ENCODE measurements at places on chromosomes 7 and 10. TPM values are rescaled to one million over a fixed set of nuclear protein-coding genes. Genes with fewer than 3 reads are reported as not detected.

Gene PAX4
- not detected for total RNA-seq

GRCh38 chr7:28988810-28989209 is 30.7 kb upstream of the TRIL start:
- DNase-seq, result peak; percentile 58

GRCh38 chr7:97851683-97852082 is 20.5 kb downstream of the ASNS start:
- DNase-seq, result no peak

DNA sequence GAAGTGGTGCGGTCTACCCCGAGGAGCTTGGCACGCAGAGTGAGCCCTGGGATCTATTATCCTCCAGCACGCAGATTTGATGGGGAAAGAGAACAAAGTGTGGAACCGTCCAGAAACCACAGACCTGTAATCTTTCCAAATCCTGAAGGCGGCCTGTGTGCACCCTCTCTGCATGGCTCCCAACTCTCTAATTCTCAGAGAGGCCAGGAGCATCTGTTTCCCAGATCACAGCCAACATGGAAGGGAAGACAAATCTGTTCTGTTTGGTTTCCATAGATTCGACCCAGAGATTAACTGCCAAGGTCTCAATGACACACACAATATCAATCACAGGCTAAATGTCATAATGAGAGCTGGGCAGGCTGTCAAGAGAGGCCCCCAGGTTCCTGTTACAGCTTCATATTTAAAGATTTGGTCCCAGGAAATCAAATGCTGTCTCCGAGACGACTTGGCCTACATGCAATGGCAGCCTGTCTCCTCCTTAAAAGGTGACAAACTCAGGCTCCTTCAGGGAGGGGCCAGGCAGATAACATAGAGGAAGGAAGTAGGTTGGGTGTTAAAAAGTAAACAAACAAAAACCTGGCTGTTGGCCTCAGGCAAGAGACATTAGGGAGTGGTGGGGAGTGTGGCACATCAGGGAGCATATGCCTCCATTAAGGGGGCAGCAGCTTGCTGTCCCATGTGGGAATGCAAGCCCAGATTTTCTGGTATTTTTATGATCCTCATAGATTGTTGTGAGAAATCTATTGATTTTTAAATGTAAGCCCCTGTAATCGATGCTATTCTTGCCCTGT is 48.8 kb upstream of the SAMD8 start:
- DNase-seq, result no peak

GRCh38 chr7:40507166-40507565 is 372.4 kb downstream of the SUGCT start:
- DNase-seq, result peak; percentile 31

- no peak for DNase-seq
These were observed 154.9 kb upstream of the PPP1R3A start for GRCh38 chr7:114073701-114074100.

Gene ACHE
- total RNA-seq, result 0.27 TPM

DNA sequence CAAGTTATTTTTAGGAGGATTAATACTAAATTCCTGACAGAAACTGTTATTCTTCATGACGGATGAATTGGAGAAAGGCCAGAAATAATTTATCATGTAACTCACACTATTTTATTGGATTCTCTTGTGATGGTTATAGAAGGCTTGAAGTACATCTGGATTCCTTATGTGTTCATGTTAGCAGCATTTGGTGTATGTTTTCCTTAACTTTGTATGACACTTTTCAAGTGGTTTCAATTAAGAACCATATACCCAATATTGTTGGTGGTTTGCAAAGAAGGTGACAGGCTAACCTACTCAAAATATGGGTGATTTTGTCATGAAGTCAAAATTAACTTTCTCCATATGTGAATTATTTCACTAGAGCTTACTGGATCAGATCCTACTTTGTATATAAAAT is 532.2 kb upstream of the CNTNAP2 start:
- DNase-seq, result no peak

DNA sequence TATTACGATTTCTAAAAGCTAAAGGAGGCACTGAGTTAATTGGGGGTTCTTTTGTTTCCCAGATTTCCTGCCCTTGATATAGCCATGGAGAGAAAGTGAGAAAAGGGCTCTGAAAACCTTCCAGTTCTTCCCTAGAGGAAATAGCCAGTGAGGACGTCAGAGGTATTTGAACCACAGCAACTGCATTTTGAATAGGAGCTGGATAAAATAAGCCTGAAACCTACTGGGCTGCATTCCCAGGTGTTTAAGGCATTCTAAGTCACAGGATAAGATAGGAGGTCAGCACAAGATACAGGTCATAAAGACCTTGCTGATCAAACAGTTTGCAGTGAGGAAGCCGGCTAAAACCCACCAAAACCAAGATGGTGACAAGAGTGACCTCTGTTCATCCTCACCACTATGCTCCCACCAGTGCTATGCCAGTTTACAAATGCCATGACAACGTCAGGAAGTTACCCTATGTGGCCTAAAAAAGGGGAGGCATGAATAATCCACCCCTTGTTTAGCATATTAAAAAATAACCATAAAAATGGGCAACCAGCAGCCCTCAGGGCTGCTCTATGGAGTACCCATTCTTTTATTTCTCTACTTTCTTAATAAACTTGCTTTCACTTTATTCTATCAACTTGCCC is 85.1 kb upstream of the FRMD4A start:
- no peak for DNase-seq

- no peak for DNase-seq
These were observed 33.0 kb upstream of the MICU1 start for GRCh38 chr10:72658696-72659400.

DNA sequence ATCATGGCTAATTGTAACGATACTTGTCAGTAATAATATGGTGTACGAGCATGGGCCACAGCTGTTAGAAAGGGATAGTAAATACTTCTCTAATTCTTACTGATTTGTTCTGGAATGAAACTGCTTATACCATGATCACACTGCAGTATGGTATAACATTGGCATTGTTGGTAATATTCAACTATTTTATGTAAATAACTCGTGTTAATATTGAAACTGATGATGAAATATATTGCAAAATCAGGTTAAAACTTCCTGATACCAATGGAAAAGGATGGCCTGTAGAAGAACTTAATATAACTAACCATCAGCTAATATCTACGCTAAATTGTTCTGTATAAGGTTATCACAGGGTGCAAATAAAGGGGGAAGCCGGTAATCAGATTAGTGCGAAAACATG is 10.3 kb downstream of the OR2A14 start:
- DNase-seq, result no peak

GRCh38 chr10:101745074-101745696 is 30.7 kb downstream of the FGF8 start:
- no peak for DNase-seq

DNA sequence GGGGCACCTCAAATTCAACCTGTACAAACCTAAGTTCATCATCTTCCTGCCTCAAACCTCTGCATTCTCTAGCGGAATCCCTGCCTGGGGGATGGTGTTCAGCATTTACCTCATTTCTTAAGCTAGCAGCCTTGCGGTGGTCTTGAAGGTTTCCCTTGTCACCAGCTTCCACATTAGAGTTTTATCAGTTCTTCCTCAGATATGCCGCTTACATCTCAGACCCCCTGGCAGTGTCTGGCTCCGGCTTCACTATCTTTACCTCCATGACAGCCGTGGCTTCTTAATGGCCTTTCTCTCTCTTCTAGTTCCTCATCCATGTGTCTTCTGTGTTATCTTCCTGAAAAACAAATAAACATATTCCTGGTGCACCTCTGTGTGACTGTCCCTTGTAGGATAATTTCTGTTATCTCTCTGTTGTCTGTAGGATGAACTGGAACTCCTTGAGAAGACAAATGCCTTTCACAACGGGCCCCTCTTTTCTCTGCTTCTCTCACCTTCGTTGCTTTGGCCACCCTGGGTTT is 101.1 kb upstream of the BMPER start:
- DNase-seq, result no peak

- no peak for DNase-seq
These were observed 290.2 kb downstream of the DNAJB6 start for GRCh38 chr7:157627033-157627432.

Gene PLXNA4
- 29.2 TPM for total RNA-seq

GRCh38 chr10:79376078-79376628 is 28.9 kb downstream of the PPIF start:
- no peak for DNase-seq

- DNase-seq, result no peak
These were observed 315.1 kb downstream of the GFRA1 start for GRCh38 chr10:115957786-115958442.

Gene EBLN1
- not detected for total RNA-seq

- DNase-seq, result peak; percentile 77
These were observed 650.5 kb upstream of the SORCS1 start for GRCh38 chr10:107814865-107815487.

DNA sequence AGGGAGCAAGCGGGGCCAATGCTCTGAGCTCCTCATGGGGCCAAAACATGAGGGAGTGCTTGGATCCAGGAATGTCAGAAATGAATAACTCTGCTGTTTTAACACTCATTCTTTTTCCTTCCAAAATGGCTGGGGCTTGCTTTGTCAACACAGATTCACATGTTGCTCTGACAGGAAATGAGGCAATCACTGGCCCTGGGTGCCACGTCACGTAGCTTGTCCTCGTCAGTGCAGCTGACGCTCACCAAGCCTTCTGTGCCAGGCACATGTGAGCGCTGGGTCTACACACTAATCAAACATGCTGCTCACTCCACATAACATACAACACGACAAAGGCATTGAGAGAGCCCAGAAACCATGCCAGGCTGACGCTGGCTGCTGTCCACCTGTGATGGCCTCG is 198.9 kb downstream of the WDR37 start:
- DNase-seq, result peak; percentile 52

DNA sequence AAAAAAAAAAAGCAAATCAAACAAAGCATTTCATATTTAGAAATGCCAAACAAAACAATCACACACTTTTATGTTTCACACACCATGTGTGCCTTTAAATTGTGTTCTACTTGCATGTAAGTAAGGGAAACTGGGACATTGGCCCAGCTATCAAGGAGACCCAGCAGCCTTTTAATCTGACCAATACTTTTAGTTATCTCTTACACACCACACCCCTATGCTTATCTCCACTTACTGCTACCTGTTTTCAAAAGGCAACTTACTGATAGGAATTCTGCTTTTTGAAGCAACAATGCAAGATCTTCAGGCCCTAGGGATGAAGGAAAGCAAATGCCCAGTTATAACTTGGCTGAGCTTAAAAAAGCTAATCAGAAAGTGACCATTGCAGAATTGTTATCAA is 1244.8 kb upstream of the SORCS1 start:
- no peak for DNase-seq

GRCh38 chr10:124092250-124092859 is 1.0 kb downstream of the CHST15 start:
- DNase-seq, result no peak

- DNase-seq, result peak; percentile 52
These were observed 13.2 kb upstream of the TRA2A start for GRCh38 chr7:23544913-23545354.

GRCh38 chr10:74079028-74079935 is 71.3 kb downstream of the AP3M1 start:
- DNase-seq, result peak; percentile 36

DNA sequence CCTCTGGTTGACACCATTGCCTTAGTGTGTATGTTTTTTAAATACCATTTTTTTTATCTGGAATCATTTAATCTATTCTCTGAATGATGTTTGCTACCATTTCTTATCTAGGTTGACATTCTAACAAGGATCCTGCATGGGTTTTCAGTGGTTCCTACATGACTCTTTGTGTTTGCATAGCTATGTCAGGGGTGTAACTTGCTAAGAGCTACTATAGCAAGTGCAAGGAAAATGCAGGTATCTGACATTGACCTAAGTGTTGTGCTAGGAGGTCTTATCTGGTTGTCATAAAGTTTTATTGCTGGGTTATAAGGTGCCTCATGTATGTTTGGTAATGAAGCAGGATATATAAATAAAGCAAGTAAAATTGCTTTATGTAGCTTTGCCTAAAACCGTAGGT is 183.2 kb downstream of the PLXDC2 start:
- no peak for DNase-seq

Gene INTS1
- total RNA-seq, result 72.9 TPM

DNA sequence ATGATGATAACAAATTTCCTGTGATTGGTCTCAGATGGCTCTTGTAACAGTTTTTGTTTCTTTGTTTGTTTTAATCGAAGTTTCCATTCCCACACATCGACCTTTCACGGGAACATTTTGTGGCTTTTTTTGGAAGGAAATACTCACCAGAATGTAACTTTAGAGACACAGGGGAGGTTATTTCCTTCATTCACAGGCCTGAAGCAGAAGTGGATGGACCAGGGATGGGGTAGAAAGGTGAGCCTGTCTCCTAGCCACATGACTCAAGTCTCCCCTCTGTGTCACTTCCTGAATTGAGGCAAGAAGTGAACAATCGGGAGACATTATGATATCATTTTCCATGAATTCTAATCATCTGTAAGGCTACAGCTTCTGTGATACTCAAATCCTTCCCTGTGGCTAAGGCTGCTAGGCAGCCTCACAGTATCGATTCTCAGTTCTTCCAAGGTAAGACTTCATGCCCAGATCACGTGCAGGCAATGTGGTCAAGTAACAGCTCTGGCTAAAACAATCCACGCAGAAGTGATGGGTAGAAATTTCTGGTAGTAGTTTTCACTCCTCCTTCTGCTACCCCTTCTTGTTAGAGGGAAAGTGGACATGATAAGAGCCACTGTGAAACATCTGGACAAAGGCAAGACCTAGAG is 203.9 kb upstream of the NEBL start:
- peak; percentile 66 for DNase-seq

Gene GALNT17
- total RNA-seq, result not detected

- no peak for DNase-seq
These were observed 72.5 kb upstream of the IGFBP3 start for GRCh38 chr7:45993621-45994020.

Gene ICA1
- total RNA-seq, result 1.3 TPM

Gene UCMA
- not detected for total RNA-seq

Gene PCBD1
- total RNA-seq, result 11.8 TPM

- DNase-seq, result peak; percentile 25
These were observed 50.0 kb upstream of the BET1 start for GRCh38 chr7:94054130-94054529.

Gene EZH2
- total RNA-seq, result 25.1 TPM

- DNase-seq, result peak; percentile 10
These were observed 134.7 kb downstream of the ARL5B start for GRCh38 chr10:18793951-18794350.

DNA sequence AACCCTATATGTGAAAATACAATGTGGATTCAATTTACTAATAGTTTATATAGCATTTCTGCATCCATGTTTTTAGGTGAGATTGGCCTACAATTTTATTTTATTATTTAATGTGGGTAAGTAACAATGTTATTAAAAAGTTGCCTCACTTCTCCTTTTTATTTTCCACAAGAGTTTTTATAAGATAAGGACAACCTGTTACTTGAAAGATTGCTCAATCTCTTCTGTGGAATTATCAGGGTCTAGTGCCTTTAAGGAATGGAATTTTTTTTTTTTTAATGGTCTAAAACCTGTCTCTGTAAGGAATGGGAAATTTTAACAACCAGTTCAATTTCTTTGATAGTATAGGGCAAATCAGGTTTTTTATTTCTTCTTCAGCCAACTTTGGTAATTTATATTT is 53.9 kb upstream of the RAB18 start:
- DNase-seq, result no peak

DNA sequence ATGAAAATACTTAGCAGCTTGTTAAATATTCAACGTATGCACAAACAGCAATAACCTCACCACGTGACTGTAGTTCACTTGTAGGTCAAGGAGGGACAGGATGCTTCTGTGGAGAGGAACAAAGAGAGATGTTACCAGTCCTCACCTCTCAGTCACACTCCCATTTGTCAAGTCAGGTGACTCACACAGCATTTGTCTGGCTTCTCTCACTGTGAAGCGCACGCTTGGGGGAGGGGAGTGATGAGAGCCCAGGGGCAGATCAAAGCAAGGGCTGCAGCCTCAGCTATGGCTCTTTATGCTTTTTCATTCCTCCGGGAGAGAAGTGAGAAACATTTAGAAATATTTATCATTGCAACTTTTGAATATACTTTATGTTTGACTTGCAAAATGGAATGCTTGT is 2.9 kb upstream of the RBM20 start:
- peak; percentile 75 for DNase-seq

Gene TCAF2
- total RNA-seq, result 3.3 TPM

Data from HT1080 (cell line).